Osteocyte (in vitro differentiated cells): ENCODE measurements at places on chromosomes 13 and 19. TPM values are rescaled to one million over a fixed set of nuclear protein-coding genes. Genes with fewer than 3 reads are reported as not detected.
A peak's percentile ranks its signal among the peaks of the same experiment; 100 is the strongest.

DNA sequence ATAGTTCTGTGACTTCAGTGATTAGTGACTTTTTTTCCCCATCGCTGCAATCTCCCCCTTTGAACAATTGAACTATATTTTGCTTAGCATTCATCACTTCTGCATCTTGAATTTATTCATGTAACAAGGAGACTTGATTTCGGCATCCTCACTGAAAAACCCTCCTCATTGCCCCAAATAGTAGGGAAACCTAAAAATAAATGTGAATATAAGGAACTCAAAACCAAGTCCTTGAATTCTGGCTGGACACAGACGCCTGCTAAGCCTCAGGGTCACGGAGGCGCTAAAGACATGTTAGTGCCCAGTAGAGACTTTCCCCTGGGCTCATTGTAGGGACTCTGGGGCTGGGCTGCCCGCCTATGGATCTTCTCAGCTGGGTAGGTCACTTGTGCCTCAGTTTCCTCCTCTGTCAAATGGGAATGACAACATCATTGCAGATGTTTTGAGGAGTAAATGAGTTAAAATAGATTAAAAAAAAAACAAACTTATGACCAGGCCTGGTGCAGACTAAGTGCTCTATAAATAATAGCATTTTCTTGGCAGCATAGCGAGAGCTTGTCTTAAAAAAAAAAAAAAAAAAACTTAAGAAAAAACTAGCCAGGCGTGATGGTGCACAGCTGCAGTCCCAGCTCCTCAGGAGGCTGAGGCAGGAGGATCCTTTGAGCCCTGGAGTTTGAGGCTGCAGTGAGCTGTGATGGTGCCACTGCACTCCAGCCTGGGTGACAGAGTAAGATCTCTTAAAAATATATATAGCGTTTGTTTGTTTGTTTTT is 1.8 kb upstream of the ADGRE5 start:
- no peak overlapping the region for H3K4me3 ChIP-seq
- H3K27ac ChIP-seq, result no peak overlapping the region
- H3K27me3 ChIP-seq, result no peaks in the 10 kb centered on the region
- no peak for DNase-seq

The DCLK1 gene
- 7.8 and 9.1 TPM in 2 replicates for total RNA-seq

GRCh38 chr13:109274188-109274821 is 512.1 kb downstream of the IRS2 start:
- H3K36me3 ChIP-seq, result no peaks in the 10 kb centered on the region
- no peak overlapping the region for H3K4me3 ChIP-seq
- peak overlapping the region; percentile 53 for H3K27ac ChIP-seq
- no peaks in the 10 kb centered on the region for H3K27me3 ChIP-seq
- H3K4me1 ChIP-seq, result peaks cover 50% of the 10 kb centered on the region
- DNase-seq, result no peak

The TSKS gene
- total RNA-seq, result not detected in 2 replicates

DNA sequence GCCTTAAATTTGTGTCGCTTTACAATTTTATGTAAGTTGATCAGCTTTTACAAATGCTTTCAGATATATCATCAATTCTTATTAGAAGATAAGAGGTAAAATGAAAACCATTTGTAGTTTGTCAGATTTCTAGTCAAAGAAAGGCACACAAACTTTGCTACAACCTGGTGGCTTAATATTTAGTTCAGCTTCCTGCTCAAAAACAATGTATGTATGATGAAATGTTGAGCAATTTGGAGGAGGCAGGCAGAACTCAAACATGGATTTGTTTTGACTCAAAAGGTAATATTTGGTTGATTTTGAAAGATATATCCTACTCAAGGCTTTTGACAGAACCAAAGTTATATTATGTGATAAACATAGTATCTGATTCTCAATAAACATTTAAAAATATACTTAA is 24.2 kb downstream of the NEK5 start:
- no peak overlapping the region for H3K27ac ChIP-seq
- H3K4me1 ChIP-seq, result no peaks in the 10 kb centered on the region
- no peaks in the 10 kb centered on the region for H3K36me3 ChIP-seq
- no peak for DNase-seq
- H3K4me3 ChIP-seq, result no peak overlapping the region

The GJB6 gene
- total RNA-seq, result not detected in 2 replicates

GRCh38 chr19:47056411-47056810 is 8.0 kb upstream of the TMEM160 start:
- no peak overlapping the region for H3K27ac ChIP-seq
- H3K4me1 ChIP-seq, result peaks cover 20% of the 10 kb centered on the region
- DNase-seq, result no peak
- no peak overlapping the region for H3K4me3 ChIP-seq

The LILRA1 gene
- not detected in 2 replicates for total RNA-seq

- no peak overlapping the region for H3K27ac ChIP-seq
- H3K4me1 ChIP-seq, result peaks cover 37% of the 10 kb centered on the region
- H3K4me3 ChIP-seq, result no peak overlapping the region
- H3K36me3 ChIP-seq, result peaks cover 2% of the 10 kb centered on the region
These were observed 49.0 kb downstream of the SIPA1L3 start for GRCh38 chr19:37955986-37956385.
